ENCODE measurements at places on chromosomes 1 and 21.

- no peak for DNase-seq
Measured at GRCh38 chr21:34596561-34597271, 18.2 kb downstream of the RCAN1 start.

- DNase-seq: no peak
Measured at GRCh38 chr1:114770989-114771388, 9.5 kb downstream of the SIKE1 start.

- DNase-seq: no peak
Measured at GRCh38 chr1:184218458-184219075, 167.0 kb downstream of the TSEN15 start.

GRCh38 chr1:222583079-222583478, 6.7 kb downstream of the TAF1A start:
- no peak for DNase-seq

- DNase-seq: no peak
Measured at GRCh38 chr1:64678366-64678765, 66.5 kb upstream of the RAVER2 start.
